Fibroblast of villous mesenchyme (primary cell): ENCODE measurements at places on chromosomes 3 and 15. TPM values are rescaled to one million over a fixed set of nuclear protein-coding genes. Genes with fewer than 3 reads are reported as not detected.

Gene CCDC80
- total RNA-seq: 158 and 180 TPM in 2 replicates

Gene LTK
- 0.86 and 1.6 TPM in 2 replicates for total RNA-seq

- DNase-seq: no peak
These were observed 16.0 kb downstream of the LPP start for GRCh38 chr3:188169830-188170455.

- peak; percentile 87 for DNase-seq
These were observed 90.3 kb upstream of the C3orf80 start for GRCh38 chr3:160134964-160135363.

DNA sequence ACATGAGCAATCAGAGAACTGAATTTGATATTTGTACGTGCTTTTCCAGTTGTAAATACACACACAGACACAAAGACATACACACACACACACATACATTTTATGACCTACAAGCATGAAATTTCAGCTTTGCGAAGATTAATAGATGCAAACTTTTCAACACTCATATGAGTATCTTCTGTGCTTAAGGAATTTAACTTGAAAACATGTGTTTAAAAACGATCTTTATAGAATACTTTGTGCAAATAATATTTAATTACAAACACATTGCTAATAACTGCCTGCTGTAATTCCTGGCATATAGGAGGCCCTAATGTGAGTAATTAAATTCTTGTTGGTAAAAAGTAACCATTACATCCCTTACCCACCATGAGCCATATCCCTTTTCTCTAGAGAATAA lies 107.7 kb upstream of the PLSCR5 start:
- DNase-seq: no peak
